ENCODE measurements at places on chromosomes 16 and 17.
A peak's percentile ranks its signal among the peaks of the same experiment; 100 is the strongest.

DNA sequence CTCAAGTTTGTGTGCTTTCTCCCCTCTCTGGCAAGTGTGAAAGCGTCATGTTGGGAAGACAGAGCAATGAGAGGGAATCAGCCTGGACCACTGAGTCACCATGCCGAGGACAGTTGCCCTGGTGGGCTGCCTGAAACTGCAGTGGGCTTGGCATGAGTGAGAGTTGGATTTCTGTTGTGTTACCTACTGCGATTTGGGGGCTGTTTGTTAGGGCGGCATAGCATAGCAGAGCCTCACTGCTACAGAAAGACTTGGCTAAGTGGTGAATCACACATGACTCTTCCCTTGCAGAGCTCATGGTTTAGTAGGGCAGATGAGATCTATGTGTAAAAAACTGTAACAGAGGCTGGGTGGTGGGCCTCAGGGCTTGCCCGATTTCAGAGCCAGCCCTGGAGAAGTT lies 324.6 kb downstream of the C16orf95 start:
- peak; percentile 33 for DNase-seq

- DNase-seq: no peak
Observed at GRCh38 chr16:49899991-49900695, 44.2 kb upstream of the ZNF423 start.

- no peak for DNase-seq
Observed at GRCh38 chr17:7081341-7082062, 1.5 kb upstream of the CLEC10A start.

DNA sequence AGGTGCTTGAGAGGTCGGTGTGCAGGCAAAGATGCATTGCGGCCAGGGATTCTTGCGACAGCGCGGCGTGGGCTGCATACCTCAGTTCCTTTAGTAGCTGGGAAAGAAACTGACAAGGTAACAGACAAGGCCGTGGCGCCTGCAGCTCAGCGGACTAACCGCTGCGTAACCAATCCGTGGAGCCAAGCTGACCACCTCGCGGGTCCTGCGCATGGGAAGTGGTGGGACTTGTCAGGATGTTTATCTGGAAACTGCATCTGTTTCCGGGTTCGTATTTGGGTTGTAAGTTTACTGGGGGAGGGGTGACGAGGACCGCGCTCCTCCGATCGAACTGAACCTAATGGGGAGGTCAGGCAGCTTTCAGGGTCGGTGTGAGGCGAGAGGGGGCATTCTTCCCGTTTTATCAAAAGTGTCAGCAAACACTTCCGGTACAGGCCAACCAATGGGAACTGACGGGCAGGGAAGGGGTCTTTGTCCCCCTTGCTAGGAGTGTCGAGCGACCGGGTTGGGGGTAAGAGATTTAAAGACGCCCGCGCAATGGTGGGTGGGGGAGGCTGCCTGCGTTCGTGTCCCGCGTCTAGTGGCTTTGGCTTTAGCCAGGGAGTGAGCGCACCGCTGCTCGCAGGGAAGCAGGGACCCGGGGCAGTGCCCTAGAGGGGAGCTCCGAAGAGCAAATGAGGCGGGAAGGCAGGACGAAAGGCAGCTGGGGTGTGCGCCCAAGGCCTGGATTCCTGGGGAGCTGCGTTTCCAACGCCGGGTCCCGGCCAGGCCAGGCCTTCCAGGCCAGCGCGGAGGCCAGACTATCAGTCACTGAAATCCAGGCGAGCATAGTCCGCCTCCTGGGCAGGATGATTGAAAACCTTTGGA lies 7.0 kb downstream of the IRX6 start:
- DNase-seq: no peak

All from fibroblast of skin of right biceps (primary cell).